NCI-H446 (cell line): ENCODE measurements at places on chromosomes 6 and 20.
A peak's percentile ranks its signal among the peaks of the same experiment; 100 is the strongest.

DNA sequence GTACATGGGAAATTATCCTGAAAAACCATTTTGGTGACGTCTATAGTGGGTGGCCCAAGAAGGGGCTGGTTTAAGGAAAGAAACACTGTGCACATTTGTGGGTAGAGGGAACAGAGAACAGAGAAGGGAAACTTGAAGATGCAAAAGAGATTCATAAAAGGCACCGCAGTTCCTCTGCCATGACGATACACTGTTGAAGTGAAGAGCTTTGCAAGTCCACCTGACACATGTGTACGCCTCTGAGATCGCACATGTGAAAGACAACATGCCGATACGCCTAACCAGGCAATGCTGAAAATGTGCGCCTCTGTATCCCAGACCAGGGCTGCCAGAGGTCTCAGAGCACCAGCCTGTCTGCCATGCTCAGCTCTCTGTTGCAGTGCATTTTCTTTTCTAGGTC is 180.9 kb downstream of the KIF16B start:
- DNase-seq, result no peak

DNA sequence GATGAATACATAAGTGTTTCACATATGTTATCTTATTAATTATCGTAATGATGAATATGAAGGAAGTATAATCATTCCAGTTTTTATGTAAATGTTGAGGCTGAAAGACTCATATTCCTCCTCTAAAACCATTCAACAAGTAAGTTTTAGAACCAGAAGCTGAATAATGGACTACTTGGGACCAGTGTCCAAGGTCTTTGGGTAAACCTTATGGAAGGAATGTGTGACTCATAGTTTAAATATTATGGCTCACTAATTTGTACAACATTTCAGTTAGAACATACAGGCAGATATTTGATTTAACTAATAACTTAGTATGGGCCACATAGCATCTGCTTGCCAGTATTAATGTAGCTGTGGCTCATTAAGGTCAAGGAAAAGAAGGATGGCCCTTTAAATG is 209.6 kb downstream of the TFAP2B start:
- DNase-seq, result no peak

- DNase-seq, result no peak
Observed at GRCh38 chr6:44272529-44272928, 2.3 kb downstream of the TMEM151B start.

DNA sequence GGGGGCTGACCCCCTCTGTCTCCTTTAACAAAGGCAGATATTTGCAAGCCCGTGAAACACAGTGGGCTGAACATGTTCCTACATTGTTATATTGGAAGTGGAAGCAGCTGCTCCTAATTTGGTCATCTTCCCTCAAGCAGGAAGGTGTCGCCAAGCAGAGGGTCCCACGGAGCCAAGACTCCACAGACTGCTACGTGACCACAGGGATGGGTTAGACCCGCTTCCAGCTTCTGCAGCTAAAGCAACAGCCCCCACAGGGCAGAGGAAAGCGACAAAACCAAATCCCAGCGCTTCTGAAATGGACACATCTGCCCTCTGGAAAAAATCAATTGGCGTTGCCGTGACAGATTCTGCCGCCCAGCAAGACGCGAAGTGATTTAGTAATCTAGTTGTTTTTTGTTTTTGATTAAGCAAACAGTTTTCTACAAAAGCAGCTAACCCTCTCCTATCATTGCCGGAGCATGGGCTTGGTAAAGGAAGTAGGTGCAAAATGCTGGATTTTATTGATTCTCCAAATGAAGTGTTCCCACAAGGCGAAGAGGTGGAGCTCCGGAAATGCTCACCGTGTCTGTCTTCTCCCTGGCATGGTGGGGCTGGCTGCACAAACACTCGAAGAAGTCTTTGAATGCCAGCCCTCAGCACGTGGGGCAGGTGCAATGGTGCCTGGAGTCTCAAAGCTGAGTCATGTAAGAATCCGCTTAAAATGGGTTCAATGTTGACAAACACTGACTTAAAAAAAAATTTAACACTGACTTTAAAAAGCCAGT is 79.4 kb upstream of the FRMD1 start:
- DNase-seq, result no peak

DNA sequence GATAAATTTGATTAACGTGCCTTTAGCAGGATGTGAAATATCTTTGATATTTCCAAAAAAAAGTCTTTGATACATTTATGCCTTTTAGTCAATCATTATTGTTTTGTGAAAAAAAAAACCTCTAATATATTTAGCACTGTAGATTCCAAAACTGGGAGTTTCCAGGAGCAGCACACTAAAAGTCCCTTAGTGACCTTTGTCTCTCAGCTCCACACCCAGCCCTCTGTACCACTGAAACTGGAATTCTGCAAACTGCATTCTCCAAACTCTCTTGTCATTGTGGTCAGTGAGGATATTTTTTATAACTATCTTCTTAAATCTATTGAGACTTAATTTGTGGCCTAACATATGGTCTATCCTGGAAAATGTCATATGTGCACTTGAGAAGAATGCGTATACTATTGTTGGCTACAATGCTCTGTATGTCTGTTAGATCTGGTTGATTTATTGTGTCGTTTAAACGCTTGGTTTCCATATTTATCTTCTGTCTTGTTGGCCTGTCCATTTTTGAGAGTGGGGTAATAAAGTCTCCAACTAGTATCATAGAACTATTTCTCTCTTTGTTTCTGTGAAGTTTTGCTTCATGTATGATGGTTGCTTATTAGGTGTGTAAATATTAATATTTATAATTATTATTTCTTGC is 73.2 kb upstream of the CNKSR3 start:
- no peak for DNase-seq

DNA sequence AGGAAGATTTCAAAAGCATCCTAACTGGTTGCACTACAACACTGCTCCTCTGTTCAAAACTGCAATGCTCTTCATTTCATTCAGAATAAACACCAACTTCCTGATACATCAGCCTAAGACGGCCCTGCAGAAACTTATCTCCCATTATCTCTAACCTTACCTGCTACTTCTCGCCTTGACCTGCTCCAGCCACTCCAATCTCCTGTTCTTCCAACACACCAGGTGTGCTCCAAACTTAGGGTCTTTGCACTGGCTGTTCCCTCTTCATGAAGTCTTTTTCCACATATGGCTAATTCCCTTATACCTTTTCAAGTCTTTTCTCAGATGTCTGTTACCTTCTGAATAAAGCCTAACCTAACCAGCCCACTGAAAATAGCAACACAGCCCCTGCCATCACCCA is 32.1 kb downstream of the PHIP start:
- DNase-seq, result no peak

DNA sequence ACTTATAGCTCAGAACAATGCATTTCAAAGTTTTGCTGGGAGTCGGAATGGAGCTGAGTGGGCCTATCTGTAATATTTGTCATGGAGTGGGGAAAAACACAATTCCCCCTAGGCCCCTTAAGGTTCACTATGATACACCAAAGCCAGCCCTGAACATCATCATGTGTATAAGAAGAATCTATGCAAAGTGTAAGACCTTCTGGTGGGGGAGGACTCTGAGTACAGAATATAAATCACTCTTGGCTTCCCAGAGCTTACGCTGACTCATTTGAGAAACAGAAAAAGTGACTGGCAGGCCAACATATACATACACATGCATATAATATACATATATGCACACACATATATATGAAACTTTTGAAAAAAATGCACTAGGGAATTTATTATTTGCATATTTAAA is 54.1 kb upstream of the UBR2 start:
- DNase-seq, result no peak

- no peak for DNase-seq
Observed at GRCh38 chr20:50455656-50456451, 54.3 kb upstream of the PTPN1 start.

DNA sequence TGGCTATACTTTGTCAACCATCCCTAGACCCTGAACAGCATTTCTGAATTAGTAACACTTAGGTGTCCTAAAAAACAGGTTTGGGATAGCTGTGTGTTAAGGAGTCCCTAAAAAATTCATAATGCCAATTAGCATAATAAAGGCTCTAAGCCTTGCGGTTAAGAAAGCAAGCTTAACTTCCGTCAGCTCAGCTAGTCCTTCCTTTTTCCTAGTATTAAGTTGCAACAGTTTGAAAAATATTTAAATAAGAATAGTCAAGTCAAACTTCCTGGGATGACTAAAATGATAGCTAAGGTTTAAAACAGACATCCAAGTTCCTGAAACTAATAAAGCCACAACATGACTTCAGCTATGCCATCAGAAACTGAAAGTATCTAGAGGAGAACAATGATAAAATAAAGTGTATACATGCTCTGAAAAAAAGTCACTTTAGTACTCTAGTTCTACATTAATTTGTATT is 3.5 kb downstream of the AKIRIN2 start:
- no peak for DNase-seq

- no peak for DNase-seq
Observed at GRCh38 chr20:40811660-40812414, 122.8 kb upstream of the MAFB start.

- DNase-seq, result no peak
Observed at GRCh38 chr20:1456300-1456699, 10.3 kb downstream of the NSFL1C start.

DNA sequence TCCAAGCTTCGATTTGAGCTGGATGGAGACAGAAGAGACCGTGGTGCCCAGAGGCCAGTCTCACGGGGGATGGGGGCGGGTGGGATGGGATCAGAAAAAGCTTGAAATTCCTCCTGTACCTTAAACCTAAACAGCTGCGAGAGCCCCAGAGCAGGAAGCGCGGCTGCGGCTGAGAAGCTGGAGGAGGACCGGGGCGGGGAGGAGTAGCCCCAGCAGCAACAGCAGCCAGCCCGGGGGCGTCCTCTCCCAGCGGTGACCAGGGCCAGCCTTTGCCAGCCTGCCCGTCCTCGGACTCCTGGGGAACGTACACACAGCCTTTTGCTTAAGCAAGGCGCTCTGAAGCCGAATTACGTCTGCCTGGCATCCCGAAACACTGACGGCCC is 17.4 kb upstream of the PRDM13 start:
- DNase-seq, result no peak

DNA sequence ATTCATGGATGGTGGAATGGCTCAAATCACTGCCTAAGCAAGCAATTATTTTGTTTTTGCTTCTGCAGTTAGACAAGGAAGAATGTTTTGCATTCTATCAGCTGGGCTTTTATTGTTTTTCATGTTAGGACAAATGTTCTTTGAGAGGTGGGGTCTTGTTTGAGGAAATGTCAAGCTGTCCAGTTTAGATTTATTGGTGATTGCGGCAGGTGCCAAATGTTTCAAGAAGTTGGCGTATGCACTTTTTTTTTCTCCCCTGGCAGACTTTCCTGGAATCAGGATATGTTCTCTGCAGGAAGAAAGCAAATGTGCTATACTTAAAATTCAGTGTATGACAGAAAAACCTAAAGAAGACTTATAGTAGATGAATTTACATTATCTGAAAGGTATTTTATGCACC is 81.0 kb upstream of the JAG1 start:
- DNase-seq, result no peak

GRCh38 chr6:16741112-16742016 is 19.9 kb downstream of the ATXN1 start:
- no peak for DNase-seq

DNA sequence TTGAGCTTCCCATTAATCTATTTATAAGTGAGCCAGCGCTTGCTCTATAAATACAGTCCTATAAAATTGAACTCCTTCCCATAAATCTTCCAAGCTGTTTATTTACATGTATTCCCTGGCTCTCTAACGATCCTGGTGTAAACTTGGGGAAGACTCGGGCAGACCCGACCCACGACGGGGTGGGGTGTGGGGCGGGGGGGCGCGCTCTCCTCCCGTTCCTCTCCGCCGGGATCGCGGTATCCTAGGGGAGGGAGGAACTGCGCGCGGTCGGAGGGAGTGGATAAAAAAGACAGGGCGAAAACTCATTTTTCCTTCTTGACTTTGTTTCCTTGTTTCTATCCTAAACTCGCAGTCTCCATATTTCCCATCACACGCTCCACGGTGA is 31.1 kb downstream of the TFAP2B start:
- DNase-seq, result no peak

- no peak for DNase-seq
Observed at GRCh38 chr6:161486361-161487216, 212.7 kb upstream of the AGPAT4 start.

- peak; percentile 77 for DNase-seq
Observed at GRCh38 chr6:14149739-14150130, 32.2 kb downstream of the CD83 start.

DNA sequence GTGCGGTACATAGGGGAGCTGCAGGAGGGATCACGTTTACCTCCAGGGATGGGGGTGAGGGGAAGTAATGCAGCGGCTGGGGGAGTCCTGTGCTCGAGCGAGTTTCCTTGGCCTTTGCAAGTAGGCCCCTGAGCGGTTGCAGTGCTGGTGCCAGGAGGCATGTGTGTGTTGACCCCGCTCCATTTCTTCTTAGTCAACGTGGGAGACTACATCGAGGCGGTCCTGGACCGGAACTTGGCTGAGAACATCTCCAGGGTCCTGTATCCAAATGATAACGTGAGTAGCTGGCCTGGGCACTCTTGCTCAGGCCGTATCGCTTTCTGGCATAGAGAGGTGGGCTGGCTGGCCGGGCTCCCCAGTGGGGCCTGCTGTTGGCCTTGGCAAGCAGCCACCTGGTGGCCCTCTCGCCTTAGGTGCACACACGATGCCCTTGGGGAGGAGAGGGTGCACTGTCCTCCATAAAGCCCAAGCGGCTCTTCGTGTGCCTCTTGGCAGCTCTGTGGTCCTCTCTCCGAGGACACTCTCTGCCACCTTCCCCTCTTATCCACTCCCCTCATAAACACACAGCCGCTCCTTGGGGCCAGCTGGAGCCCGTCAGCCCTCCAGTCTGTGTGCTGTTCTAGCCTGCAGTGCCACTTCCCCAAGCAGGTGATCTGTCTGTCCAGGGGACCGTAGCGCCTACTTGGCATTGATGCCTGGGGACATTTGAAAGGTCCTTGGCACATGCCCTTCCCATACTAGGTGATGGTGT is 29.3 kb downstream of the PYGB start:
- no peak for DNase-seq

DNA sequence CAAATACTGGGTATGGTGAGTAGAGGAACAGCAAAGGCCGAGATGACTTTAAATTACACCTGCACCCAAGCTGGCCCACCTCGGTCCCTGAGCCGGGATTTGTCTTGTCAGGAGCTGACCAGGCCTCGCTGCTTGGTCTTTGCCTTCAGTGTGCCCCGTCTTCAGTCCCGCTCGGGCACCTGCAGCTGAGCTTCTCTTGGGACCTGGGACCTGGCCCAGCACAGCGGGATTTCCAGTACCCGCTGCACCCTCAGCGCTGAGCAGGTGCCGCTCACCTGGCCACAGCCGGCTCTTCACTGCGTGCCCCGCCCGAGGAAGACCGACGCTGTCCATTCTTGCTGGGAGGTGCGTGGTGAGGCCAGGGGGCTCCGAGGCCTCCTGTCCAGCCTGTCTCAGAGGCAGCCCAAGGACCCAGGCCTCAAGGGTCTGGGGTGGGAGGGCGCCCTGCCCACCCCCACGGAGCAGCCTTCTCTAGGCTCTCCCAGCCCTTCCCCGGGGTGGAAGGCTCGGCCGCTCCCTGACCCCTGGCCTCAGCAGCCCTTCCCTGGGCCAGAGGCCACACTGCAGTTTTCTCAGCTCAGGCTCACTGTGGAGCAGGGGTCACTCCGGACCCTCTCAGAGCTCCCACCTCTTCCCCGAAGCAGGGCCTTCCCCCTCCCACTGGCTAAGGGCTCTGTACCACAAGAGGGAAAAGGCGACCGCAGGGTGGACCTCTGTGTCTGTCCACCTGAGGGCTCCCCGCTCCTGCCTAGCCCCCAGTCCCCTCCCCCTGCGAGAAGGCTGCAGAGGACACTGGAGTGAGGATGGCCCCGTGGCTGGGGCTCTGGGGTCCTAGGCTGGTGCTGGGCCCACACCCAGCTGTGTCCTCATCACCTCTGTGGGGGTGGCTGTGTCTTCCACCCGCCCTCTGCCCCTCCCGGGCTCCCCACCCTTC is 119.3 kb downstream of the RNASET2 start:
- no peak for DNase-seq
